PC-9 (cell line): ENCODE measurements at places on chromosomes 13 and 19. TPM values are rescaled to one million over a fixed set of nuclear protein-coding genes. Genes with fewer than 3 reads are reported as not detected.

Gene SLC6A16
- total RNA-seq: 0.48 and 0.61 TPM in 2 replicates

Gene ZNF567
- 7.0 and 7.9 TPM in 2 replicates for total RNA-seq

Gene KANK3
- total RNA-seq: 0.37 and 1.6 TPM in 2 replicates

DNA sequence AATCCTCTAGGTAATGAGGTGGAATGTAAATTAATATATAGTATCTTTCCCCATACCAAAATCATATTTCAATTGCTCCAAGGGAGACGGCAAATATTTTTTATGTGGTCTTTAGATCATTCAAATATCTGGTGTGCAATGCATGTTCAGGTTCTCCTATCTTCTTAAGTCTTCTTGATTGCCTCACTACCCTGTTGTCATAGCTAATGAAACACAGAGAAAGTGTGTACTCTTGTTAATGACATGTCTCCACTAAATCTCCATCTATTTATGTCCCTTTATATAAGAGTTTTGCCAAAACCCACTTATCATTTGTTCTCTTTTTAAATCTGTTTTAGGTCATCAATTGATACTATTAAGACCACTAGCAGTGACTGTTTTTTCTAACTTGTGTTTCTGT is 6.6 kb downstream of the STARD13 start:
- DNase-seq: no peak

DNA sequence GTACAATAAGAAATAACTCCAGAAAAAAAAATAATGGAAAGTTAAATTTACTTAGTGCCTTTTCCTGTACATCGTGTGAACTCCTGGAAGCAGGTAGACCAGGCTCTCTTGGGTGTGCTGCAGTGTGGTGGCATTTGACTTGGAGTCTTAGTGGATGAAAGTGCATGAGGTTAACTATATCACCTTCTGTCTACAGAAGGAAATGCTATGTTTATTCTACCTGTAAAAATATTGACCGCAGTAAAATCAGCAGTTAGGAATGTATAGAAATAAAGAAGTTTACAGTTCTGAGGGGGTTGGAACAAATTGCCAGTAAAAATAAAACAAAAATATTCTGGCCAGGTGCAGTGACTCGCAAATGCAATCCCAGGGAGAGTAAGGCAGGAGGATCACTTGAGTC is 722.1 kb downstream of the LIG4 start:
- DNase-seq: peak; percentile 80

DNA sequence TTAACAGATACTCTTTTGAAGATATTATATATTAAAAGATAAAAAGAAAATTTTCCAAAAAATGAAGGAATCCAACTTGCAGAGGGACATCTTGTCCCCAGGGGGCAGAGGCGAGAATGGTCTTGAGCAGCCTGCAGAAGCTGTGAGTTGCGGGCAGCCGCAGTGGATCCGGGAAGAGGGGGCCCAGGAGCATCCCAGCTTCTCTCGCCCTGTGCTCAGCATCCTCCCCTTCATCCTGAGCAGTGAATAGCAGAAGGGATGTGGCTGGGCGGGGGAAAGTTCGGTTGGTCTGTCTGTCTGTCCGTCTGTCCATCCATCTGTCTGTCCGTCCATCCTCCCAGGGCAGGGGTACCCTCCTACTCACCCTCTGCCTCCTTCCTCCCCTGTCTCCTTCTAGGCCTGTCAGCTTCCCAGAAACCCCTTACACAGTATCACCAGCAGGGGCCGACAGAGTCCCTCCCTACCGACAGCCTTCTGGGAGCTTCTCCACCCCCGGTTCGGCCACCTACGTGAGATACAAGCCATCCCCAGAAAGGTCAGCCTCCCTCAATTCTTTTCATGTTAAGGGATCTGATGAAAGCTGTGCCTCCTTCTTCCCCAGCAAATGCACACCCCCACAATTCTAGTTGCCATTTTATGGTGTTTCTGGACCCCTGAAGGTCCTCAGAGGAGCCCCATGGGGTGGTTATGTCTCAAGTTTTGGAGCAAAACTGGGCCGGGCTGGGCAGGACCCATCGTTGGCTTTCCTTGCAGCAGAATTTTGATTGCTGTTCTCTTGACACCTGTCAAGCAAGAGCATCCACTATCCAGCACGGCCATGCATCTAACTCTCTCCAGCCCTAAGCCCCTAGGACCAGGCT is 81.6 kb downstream of the DPF1 start:
- no peak for DNase-seq
